ENCODE measurements at places on chromosomes 2 and 18. TPM values are rescaled to one million over a fixed set of nuclear protein-coding genes. Genes with fewer than 3 reads are reported as not detected.

The HOXD13 gene
- 1.1 TPM for total RNA-seq

DNA sequence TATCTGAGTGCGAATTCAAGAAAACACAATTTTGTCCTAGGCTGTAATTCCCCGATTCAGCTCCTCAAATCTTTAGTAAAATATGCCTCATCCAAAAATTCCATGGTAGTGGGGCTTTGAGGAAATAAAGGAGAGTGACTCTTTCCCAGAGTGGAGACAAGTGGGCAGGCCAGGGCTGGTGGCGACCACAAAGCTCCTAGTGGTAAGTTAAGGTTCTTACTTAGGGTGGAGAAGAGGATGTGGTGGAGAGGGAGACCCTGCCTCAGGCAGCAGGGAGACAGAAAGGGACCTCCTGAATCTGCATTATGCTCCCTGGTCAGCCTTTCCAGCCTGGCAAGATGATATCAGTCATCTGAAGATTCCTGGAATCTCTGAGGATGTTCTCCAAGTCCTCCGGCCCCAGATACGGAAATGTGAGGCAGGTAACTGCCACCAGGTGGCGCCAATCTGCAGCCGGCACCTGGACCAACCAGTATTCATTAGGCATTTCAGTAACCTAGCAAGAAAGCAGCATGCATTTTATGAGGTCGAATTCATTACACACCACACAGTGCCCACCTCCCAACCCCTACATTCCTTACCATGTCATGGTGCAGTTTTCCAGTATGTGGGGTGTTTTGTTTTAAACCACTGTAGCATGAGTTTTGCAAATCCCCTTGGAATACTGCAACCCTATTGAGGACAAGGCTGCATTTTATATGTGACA lies 106.4 kb downstream of the POLE4 start:
- peak; percentile 77 for DNase-seq

The CPS1 gene
- 0.99 TPM for total RNA-seq

DNA sequence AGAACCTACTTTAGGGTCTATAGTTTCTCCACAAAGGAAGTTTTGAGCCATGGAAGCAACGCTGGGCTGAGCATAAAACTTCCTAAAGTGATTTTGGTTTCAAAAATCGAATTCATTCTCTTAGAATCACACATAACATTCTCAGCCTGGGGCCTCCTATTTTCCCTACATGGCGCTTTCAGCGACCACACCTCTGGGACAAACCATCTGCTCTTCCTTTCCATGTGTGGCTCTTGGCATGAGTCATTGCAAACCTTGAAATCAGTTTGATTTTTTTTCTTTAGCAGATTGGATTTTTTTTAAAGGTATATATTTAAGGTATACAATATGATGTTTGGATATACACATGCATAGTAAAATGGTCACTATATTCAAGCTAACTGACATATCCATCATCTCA lies 72.5 kb upstream of the APCDD1 start:
- no peak for DNase-seq

DNA sequence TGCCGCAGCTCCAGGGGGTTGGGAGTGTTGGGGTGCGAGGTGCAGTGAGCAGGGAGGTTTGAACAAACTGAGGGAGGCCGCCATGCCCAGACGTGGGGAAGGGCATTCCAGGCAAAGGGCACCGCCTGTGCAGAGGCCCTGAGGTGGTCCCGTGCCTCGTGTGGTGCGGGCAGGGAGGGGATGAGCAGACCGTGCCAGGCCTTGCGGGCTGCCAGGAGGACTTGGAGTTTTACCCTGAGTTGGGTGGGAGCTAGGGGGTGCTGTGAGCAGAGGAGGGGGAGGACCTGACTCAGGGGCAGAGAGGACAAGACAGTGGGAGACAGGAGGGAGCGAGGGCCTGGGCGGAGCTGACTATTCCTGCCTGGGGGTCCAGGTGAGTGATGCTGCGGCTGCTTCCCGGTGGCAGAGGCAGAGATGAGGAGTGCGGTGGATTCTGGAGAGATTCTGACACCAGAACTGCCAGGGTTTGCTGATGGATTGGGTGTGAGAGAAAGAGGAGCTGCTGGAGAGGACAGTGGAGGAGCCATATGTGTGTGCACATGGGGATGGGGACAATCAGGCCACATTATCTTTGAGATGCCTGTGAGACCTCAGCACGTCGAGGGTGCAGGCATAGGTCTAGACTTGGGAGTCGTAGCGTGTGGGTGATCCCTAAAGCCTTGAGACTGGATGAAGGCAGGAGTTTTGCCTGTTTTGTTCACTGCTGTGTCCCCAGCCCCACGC lies 23.4 kb downstream of the ZAP70 start:
- no peak for DNase-seq

DNA sequence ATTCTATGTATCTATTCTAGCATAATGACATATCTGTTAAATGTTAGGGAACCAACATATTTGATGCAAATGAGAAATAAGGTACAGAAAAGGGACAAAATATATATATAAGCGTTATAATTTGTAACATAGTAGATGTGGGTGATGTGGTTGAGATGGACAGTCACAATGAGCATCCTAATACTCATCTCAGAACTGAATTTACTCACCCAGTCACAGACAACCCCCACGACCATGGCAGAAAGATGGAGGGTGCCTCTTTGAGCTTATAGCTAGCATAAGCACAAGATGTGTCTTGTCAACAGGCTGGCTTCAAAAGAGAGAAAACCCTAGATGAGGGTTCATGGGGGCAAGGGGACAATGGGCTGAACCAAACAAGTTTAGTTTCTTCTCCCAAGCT lies 9.1 kb upstream of the DSG3 start:
- no peak for DNase-seq

The PRSS56 gene
- total RNA-seq, result not detected

The LCT gene
- total RNA-seq, result 0.09 TPM

- no peak for DNase-seq
Measured at GRCh38 chr2:240650254-240650965, 25.1 kb downstream of the GPR35 start.

The EDAR gene
- total RNA-seq, result 0.60 TPM

The QPCT gene
- 4.3 TPM for total RNA-seq

DNA sequence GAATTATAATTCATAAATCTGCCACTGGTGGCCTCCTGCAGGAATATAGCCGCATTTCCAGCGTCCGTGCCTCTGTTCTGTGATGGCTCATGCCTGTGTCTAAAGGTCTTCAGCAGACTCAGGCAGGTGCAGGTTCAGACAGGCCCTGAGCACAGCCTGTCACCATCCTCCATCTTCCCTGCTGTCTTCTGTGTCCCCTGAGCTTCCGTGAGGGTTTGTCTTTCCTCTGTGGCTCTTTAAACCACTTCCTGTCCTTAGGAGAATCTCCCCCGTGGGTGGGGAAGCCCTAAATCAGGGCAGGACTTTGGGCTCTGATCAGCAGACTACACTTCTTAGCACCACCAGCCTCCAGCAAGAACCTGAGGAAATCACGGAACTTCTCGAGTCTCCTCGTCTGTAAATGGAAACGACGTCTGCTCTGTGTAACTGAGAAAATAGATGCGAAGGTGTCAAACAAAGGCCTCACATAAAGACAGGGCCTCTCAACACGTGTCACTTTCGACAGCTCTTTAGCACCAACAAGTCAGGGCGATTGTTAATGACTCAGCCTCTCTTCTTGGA lies 24.1 kb upstream of the NFATC1 start:
- DNase-seq, result no peak

DNA sequence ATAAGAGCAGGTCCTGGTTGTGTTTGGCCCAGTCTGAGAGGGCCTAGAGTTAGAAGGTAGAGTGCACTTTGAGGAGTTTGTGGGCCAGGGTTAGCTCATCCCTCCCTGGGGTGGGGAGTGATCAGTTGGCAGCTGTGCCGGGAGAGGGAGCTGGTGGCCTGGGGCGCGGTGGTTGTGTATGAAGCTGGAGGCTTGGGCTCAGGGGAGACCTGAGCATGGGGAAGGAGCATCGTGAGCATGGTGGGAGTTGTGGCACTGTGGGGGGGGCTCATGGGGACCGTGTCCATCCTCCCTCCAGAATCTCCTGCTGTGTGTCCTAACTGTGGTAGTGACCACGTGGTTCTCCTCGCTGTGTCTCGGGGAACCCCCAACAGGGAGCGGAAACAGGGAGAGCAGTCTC lies 13.6 kb downstream of the STK11IP start:
- no peak for DNase-seq

GRCh38 chr2:42829671-42830440 lies 37.5 kb upstream of the HAAO start:
- DNase-seq, result no peak

DNA sequence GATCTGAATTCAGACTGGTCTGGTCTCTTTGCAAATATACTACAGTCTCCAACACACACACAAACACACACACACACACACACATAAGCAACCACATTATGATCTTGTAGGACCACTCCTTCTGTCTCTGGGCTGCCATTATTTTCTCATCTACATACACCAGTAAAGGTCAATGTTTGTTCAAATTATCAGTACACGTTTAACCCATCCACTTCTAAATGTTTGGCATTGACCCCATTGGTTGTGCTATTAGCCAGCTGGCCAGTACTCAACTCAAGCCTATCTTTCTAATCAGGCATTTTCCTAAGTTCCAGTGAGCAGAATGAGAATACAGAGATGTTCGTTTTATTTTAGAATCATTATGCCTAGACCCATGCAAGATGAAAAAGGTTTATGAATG lies 186.4 kb downstream of the CNTNAP5 start:
- DNase-seq, result no peak

- peak; percentile 81 for DNase-seq
Measured at GRCh38 chr2:10432311-10433181, 15.6 kb downstream of the ODC1 start.
